NCI-H1105 (cell line): ENCODE measurements at places on chromosomes 16 and 17.

- no peak for DNase-seq
These were observed at the start of gene DHRS7C for GRCh38 chr17:9790889-9791876. Gene DHRS7C (minus strand): TSS chr17:9791592. CDS start chr17:9791284, 308 bp downstream.

GRCh38 chr17:46136820-46137219, 56.4 kb downstream of the KANSL1 start:
- DNase-seq, result no peak

GRCh38 chr17:52681480-52681879, 523.0 kb upstream of the CA10 start:
- DNase-seq, result no peak

DNA sequence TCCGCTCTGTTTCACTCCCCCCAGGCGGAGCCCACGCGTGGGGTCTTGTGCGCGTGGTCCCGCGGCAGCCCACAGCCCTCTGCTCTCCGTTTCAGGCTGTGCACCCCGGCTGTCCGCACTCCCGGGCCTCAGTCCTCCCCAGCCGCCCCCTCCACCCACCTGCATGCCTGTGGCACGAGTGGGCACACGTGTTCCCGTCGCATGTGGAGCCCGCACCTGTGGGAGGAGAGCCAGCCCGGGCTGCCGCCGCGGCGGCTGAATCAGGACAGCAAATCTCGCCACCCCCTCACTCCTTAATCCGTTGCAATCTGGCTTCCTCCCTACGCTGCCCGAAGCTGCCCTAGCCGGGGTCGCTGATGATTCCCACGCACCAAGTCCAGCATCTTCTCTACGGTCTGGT, 69.9 kb upstream of the GRIN2A start:
- no peak for DNase-seq

DNA sequence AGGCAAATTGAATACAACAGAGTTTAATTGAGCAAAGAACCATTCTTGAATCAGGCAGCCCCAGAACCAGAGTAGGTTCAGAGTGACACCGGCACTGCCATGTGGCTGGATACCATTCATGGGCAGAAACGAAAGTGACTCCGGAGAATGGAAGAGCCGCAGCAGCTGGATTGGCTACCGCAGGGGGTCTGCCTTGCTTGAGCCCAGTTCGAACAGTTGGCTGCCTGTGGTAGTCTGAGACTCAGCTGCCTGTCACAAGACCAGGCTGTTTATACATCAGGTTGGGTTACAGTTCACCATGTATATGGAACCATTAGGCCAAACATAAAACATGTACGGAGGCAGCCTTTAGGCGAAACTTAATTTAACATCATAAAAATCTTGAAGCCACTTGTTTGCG, 205.2 kb upstream of the CHMP6 start:
- no peak for DNase-seq

- no peak for DNase-seq
These were observed 77.6 kb upstream of the GSE1 start for GRCh38 chr16:85535352-85536072.

- no peak for DNase-seq
These were observed 8.9 kb downstream of the ZNF594 start for GRCh38 chr17:5182597-5183409.

GRCh38 chr16:67644038-67644437, 906 bp upstream of the CARMIL2 start:
- no peak for DNase-seq

DNA sequence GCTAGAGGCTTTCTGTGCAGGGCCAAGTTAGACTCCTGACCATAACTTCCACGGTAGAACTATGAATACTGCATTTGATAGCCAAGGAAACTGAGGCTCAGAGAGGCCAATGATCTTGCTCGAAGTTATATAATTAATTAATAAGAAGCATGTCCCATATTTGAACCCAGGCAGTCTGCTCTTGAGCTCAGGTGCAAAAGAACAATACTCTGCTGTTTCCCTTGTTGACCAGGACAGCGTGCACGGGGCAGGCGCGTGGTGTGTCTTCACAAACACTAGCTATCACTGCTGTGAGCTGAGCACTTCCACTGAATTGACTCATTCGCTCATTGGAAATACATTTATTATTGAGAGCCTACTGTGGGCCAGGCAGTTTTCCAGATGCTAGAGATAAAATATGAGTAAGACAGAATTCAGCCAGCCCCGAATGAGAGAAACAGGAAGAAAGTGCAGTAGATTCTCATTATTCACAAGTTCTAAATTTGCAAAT, 1.6 kb downstream of the CHD9 start:
- no peak for DNase-seq

- no peak for DNase-seq
These were observed 43.9 kb upstream of the CCNF start for GRCh38 chr16:2385190-2385836.

- DNase-seq, result no peak
These were observed 9.6 kb downstream of the UBTF start for GRCh38 chr17:44209786-44210341.

- DNase-seq, result no peak
These were observed 16.5 kb downstream of the SNF8 start for GRCh38 chr17:48927978-48928745.

DNA sequence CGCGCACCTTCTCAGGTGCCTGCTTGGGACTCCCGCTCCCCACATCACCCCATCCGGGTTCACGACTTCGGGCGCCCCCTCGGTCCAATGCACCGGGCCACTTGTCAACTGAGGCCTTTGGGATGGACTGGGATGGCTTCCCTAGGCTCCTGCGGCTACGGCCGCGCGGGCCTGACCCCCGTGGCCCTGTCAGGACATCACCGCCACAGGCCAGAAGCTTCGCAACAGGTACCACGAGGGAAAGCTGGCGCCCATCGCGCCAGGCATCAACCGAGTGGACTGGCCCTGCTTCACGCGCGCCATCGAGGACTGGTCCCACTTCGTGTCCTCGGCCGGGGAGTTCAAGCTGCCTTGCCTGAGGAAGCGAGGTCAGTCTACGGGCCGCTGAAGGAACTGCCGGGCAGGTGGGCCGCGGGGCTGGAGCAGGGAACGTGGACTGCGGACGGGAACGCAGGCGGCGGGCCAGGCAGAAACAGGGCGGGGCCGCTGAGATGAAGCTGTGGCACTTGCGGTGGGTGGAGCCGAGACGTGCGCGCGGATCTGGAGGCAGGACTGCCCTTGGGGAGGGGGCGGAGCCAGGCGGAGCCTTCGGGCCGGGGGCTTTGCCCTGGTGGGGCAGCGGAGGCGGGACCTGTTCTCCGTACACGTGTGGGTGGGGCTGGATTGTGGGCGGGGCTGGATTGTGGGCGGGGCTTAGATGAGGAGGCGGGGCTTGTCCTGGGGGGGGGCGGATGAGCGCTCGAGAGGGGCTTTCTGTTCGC, 13.7 kb upstream of the CNGB1 start:
- no peak for DNase-seq

GRCh38 chr17:73972901-73973300, 230.6 kb upstream of the RPL38 start:
- DNase-seq, result no peak

DNA sequence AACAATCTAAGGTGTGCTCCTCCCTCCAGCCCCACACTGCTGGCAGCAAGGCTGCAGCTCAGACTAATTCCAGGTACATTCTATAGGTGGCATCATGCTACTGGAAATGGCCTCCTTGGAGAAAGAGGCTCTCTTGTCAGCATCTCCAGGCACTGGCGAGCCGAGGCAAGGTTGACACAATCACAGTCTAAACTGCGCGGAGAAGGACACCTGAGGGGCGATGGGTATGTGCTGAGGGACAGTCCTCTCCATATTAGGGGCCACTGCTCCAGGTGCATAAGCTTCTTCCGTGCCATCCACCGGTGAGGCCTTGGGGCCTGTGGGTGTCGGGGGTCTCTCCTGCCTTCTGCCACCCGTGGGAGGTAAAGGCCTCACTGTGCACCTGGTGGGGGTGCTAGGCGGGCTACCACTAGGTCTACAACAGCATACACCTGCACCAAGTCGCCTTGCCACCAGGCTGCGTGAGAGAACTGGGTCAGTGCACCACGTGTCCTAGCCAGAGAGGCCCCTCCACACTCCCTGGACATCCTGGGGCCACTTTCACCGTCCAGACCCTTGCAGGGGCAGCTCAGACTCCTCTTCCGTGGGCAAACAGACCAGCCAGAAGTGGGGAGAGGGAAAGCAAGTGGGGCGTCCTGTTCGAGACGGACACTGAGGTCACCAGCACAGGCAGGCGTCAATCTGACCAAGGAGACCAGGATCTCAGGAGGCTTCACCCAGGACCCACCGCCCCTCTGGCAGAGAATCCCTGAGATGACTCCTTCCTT, 12.1 kb upstream of the CBX8 start:
- no peak for DNase-seq

- DNase-seq, result no peak
These were observed 12.3 kb downstream of the NUPR1 start for GRCh38 chr16:28526201-28527099.

DNA sequence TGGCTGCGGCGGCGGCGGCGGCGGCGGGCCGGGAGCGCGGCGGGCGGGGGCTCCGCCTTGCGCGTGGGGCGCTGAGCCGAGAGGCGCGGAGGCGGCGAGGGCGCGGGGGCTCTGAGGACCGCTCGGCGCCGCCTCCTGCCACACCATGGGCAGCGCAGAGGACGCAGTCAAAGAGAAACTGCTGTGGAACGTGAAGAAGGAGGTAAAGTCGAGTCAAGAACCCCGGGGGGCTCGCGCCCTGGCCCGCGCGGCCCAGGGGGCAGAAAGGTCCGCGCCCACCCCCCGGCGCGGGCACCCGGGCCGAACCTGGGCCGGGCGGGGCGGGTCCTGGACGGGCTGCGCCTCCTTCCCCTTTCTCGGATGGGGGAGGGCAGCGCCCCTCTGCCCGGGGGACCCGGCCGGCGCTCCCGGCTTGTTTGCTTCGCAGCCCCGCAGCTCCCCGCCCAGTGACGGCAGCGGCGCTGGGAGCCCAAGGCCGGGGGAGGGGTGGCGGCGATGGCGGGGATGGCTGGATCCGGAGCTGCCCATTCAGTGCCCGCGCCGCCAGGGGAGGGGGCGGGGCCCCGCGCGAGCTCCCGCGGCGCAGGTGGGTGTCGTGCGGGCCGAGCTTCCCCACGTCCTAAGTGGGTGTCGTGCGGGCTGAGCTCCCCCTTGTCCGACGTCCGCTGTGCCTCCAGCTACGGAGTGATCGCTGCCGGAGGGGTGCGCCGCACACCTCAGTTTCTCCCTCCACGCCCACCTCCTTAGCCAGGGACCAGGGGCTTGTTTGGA, 428 bp downstream of the SGSM2 start:
- no peak for DNase-seq

- DNase-seq, result no peak
These were observed 6.1 kb downstream of the KIF19 start for GRCh38 chr17:74332017-74332650.

DNA sequence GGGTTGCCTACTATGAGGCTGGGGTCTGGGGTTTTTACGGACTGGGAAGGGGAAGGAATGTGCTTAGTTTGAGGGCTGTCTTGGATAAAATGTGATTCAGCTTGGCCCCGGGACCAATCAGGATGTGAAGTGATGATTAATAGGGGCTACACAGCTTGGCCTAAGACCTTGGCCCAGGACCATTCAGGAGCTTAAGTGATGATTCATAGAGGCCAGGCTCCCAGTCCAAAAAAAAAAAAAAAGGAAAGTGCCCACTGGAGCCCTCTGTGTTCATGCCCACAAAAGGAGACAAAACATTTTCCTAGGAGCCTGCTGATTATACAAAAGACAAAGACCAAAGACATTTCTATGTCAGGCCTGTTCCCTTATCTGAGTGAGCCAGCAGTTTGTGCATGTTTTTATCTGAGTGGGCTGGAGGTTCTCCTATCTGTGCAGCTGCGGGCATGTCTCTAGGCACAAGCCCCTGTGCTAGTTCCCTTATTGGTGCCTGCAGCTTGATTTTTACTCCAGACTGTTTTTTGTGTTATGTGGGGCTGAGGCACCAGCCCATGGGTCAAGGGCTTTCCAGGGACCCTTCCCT, 898.2 kb upstream of the GOT2 start:
- no peak for DNase-seq

DNA sequence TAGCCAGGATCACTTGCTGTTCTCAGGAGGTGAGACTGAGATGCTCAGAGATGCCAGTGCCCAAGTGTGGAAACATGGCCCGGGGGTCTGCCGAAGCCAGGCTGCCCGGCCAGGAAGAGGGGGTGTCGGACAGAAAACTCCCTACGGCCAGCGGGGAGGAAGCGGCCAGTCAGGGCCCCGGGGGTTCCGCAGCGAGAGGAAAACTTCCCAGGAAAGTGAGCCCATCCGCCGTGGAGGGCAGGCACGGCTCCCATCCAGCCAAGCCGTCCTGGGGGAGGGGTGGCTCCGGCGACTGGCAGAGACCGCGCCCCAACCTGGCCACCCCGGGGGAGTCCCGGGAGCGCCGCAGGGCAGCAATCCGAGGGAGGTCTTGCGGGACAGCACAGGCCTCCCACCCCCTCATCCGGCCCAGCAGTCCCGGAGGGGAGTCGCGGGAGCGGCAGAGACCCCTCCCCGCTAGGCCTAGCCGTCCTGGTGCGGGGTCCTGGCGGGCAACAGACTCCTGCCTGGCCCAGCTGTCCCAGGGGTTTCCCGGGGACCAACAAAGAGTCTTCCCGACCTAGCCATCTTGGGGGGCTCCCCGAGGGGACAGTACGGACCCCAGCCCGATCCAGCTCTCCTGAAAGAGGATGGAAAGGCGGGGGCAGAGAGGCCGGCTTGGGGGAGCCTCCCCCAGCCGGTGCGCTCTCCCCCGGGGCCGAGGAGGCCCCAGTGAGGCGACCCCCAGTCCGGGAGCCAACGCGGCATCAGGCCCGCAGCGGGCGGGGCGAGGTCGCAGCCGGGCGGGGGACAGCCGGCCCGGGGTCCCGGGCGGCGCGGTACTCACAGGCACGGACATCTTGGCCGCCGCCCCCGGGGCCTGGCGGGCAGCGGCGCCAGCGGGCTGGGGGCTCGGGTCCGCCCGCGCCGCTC, 13.8 kb upstream of the BCAR1 start:
- DNase-seq, result no peak

GRCh38 chr16:85227946-85228862, 115.9 kb upstream of the CIBAR2 start:
- DNase-seq, result no peak

DNA sequence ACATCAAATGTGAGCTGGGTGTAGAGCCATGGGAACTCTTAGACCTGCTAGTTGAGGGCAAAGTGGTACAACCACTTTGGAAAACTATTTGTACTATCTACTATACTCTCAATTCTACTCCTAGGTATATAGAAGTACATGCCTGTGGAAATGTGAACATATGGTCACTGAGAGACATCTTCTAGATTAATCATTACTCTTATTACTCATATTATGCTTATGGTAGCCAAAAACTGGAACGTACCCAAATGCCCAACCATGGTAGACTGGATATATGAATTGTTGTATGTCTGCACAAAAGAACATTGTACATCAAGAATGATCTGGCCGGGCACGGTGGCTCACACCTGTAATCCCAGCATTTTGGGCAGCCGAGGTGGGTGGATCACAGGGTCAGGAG, 2.7 kb downstream of the WDR45B start:
- no peak for DNase-seq
